ENCODE measurements at places on chromosomes 2 and 18.

DNA sequence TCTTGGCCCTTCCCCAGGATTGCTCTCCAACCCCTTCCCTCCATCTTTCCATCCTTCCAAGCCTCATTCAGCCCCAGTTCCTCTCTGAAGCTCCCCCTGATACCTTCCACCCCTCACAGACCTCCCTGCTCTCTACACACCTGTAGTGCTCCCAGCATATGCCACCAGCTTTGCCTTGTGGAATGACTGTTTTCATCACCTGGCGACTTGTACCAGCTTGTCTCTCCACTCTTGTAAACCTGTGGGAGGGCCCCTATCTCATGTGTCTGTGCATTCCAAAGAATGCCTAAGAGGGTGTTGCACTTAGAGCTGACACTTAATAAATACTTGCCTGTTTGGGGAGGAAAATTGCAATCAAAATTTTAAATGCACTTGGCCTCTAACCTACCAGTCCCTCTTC lies 198.7 kb downstream of the BCL11A start:
- DNase-seq = no peak

- DNase-seq = no peak
Measured at GRCh38 chr2:182283512-182283911, 143.3 kb downstream of the PDE1A start.

DNA sequence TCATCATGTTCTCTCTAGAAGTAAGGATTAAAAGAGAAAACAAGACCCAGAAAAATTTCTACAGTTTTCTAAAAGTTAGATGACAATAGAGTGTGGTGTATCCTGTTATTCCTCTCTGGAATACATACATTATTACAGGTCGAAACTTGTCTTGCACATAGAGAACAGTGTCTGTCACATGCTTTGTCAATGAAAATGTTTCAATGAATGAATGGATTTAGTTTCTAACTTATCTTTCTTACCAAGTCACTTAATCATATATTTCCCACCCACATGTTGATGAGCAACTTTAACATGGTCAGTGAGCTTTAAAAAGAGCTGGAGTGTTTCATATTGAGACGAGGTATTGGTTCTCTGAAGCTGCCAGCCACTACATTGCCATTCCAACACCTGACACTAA lies 4.3 kb downstream of the DSG4 start:
- no peak for DNase-seq

GRCh38 chr2:209523867-209524266 lies 100.0 kb downstream of the MAP2 start:
- no peak for DNase-seq

GRCh38 chr2:62195421-62196277 lies at the start of gene B3GNT2:
Gene B3GNT2, plus strand, starts transcription at chr2:62196115. Its CDS starts 26,106 bp downstream, at chr2:62222221.
- DNase-seq = no peak

DNA sequence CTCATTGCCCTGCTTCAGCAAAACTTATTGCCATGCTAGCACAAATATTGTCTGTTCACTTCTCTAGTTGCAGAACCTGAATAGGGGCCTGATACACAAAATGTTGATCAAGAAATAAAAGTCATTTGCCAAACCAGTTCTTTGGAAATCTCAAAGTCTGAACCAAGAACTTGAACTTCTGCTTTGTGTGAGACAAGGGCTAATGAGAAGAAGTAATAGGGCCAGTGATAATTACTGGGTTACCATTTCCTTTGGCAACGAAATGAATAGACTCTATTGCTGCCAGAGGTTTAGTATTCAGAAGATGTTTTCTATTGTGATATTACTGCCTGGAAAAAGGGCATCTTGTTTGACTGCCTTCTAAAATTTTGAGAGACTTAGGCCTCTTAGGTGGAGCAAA lies 35.0 kb downstream of the TMEFF2 start:
- no peak for DNase-seq

- no peak for DNase-seq
Measured at GRCh38 chr2:71669628-71670429, 216.5 kb downstream of the DYSF start.

GRCh38 chr2:204261846-204262245 lies 283.4 kb upstream of the PARD3B start:
- DNase-seq = no peak

- DNase-seq = no peak
Measured at GRCh38 chr2:120944575-120944974, 208.9 kb downstream of the GLI2 start.

- DNase-seq = no peak
Measured at GRCh38 chr2:4597400-4597799, 894.0 kb downstream of the DCDC2C start.

DNA sequence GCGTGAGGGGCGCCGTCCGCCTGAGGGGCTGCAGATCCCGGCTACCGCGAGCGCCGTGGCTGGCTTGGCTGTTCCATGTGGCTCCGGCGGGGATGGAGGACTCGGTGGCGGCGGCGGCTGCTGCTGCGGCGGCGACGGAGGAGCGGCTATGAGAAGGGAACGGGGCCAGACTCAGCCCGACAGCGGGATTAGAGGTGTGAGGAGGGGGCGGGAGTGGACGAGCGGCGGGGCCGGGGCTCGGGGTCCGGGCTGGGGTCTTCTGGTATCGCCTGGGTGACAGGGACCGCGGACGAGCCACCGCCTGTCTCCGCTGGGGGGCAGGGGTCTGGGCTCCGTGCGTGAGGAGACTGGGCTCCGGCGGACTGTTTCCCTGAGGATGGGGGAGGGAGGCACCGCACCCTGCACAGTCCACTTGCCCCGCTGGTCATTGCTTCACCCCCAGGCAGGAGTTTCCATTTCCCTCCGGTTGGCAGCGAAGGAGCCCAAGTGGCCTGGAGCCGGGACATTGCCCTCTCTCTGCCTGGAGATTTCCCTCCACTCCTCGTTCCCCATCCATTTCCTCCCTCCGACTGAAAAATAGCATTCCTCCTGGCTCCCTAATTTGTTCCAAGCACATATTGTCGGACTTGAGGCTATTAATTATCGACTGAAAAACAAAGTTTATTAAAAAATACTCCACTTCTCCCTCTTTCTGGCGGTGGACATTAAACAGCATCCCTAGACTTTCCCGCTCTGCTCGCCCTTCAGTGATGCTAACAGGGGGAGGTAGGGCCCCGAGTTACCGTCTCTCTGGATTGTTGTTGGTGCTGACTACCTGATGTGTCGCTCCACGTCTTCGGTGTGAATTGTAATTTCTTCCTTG lies 577 bp downstream of the EHBP1 start:
- no peak for DNase-seq

DNA sequence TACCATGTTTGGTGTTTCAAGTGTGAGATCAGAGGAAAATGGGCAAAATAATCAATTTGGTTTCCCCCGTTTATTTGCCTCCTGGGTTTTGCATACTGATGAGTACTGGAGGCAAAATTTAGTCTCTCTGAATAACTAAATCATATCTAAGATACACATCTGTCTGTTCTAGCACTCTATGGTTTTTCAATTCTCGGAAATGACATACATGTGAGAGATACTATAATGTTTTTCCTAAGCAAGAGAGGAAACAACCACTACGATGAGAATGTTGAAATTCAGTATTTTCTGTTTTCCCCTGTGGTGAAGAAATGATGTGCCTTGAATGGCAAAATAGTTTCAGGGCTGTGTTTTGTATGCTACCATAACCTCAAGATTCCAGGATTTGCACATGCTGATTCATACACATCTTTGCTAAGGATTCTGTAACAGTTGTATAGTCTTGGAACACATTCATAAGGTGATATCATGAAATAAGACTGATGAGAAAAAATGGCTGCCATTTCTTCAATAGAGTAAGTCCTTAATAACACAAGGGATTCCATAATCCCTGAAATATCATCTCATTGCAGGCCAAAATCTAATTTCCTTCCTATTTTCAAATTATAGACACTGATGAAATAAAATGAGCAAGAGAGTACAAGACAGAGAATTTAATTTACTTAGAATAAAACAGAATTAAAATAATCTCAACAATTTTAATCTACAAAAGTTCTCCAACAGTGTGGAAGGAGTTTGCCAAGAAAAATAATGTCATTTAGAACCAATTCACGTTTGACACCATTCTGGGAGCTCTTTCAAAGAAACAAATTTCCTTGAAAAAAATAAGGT lies 316.6 kb downstream of the FIGN start:
- no peak for DNase-seq

- DNase-seq = no peak
Measured at GRCh38 chr2:207750345-207750744, 19.4 kb downstream of the FZD5 start.

DNA sequence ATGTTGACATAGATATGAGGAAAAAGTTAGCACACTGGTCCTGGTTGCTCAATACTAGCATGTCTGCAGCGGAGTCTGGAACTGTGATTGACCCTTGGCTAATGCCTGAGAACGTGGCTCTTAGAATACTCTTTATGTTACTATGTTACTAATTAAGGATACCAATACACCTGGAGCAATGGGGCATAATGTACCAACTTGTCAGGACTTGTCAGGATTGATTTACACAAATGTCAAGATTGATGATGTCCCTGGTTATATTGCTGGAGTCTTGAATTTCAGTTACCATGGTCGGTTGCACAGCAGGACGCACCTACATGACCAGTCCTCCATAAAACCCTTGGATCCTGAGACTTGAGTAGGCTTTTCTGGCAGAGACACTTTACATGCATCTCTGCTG lies 810.9 kb downstream of the CPS1 start:
- DNase-seq = no peak

- DNase-seq = no peak
Measured at GRCh38 chr2:26986576-26986975, 16.1 kb downstream of the MAPRE3 start.

DNA sequence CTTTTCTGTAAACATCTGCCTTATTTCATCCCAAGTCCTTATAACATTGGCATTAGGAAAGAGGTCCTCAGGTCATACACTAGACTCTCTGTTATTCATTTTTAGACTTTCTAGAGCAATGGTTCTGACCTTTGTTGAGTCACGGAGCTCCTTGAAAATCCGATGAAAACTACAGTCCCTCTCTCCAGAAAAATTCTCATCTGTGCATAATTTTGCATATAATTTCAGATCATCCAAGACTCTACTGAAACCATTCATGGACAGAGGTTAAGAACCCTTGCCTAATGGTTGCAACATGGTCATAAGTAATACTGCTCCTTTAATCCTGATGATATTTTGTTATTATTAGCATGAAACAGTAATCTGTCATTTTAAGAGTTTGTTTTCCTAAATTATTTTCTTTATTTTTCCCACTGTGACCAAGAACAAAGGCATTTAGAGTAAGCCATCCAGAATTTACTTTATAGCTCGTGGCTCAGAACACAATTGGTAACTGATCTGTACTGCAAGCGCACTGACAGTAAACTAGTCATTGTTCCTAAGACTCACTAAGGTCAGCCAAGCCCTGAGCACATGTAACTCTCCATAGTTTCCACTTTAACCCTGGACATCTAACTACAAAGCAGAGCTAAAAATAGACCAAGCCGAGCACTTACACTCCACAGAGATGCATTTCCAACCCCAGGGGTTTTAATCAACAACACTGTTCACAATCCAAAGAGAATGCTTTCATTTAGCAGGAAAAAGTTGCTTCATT lies 8.4 kb downstream of the MYOM1 start:
- no peak for DNase-seq

DNA sequence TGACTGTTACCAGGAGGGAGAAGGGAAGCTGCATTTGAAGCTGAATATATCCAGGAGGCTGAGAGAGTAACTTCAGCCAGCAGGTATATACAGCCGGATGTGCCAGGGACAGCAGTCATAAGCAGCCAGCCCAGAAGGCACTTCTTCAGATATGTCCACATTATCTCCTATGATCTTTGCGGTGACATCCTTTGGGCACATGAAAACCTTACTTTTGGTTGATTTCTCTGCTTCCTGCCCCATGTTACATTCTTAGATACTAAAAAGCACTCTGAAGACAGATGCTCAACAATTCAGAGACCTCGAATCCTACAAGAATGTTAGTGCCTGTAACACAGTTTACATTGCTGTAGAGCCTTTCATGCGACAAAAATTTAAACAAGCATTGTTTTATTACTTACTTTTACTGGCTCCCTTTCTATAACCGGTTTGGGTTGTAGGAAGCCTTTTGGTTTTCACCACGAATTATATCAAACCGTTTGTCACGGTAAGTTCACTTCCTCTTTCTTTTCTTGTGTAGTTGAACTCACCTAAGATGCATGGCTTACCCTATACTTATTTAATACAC lies 50.3 kb upstream of the TLK1 start:
- DNase-seq = no peak

- DNase-seq = no peak
Measured at GRCh38 chr2:86336675-86337243, 667 bp downstream of the REEP1 start.

GRCh38 chr2:174623106-174623637 lies 25.6 kb upstream of the WIPF1 start:
- DNase-seq = no peak

DNA sequence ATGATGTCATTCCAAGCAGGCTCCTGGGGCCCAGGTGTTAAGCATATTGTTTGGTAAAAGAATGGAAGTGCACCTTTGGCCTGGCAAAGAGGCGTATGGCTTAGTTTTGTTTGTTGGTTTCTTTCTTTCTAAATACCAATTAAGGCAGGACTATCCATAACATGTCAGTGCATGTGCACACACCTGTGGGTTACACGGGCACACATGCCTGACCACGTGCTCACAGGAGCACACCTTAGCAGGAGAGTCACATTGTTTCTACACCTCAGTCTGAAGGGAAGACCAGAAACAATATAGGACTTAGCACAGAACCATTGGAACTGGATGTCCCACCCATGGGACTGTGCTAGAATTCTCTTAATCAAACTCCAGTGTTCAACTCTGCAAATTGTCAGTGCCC lies 127.8 kb downstream of the FBXO15 start:
- no peak for DNase-seq

GRCh38 chr2:153802671-153803070 lies 69.1 kb upstream of the GALNT13 start:
- no peak for DNase-seq

DNA sequence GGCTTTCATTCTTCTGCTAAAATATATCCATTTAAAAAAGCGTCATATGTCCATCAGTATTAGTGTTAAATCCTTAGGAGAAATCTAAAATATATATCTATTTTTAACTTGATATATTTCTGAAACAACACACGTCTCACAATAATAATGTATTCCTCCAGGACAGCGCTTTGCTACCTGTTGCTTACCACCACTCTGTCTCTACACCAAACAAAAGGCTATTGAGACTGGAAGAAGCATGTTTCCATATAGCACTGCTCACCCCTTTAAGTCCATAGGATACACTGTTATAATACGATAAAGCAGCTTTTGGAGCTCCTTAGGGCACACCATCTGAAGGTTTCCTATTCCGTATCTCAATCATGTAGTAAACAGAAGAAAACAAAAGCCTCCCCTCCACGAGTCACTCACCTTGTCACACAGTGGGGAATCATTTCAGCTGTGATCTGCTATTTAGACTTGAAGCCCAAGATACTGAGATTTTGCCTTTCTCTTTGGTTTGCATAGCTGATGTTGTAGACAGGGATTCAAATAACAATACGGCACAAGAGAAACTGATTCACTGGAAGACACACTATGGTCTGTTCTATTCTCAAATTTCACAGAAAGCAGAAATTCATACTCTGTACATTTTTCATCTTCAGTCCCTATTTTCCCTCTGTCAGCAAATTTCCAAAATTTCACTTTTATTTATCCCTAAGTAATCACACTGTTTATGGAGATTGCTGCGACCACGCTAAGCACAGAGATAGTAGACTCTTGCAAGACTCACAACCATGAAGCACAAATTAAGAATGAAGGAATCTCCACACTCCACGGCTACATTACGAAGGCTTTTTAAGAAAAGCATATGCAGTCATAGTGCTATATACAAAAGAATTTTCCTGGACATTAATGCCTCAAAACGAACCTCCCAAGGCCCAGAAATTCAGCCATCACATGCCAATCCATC lies 187.1 kb downstream of the TCF4 start:
- no peak for DNase-seq

Measured in AG04449 (cell line).